ENCODE measurements at places on chromosomes 13 and 19.
A peak's percentile ranks its signal among the peaks of the same experiment; 100 is the strongest.

- DNase-seq = no peak
These were observed 4.4 kb downstream of the GPR4 start for GRCh38 chr19:45597425-45598111.

GRCh38 chr19:2887391-2887914 is 13.3 kb upstream of the ZNF57 start:
- peak; percentile 13 for DNase-seq

DNA sequence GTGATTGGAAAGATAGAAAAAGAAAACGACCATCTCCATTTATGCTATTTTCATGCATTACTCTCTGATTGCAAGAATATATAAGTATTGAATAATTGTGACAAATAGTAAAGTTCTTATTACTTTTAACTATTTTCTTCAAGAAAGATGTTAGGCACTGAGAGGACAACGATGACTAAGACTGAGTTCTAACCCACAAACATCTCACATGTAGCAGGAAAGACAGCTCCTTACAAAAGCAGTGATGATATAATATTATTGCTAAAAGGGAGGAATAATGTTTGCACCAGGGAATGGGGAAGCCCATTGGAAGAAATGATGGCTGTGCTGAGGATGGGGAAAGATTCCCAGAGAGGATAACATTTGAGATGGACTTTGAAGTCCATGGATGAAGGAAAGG is 22.6 kb downstream of the RXFP2 start:
- no peak for DNase-seq

DNA sequence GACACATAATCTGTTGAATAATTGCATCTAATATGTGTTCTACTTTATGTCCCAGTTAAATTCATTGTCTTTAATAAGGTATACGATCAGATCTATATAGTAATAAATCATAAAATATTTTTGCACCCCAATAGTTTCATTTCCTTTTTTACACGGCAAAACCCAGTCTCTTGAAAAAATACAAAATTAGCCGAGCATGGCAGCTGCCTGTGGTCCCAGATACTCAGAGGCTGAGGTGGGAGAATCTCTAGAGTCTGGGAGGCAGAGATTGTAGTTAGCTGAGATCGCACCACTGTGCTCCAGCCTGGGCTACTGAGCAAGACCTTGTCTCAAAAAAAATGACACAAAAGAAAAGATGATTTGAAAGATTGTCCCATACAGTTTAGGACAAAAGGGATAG is 52.3 kb upstream of the PARP4 start:
- no peak for DNase-seq

DNA sequence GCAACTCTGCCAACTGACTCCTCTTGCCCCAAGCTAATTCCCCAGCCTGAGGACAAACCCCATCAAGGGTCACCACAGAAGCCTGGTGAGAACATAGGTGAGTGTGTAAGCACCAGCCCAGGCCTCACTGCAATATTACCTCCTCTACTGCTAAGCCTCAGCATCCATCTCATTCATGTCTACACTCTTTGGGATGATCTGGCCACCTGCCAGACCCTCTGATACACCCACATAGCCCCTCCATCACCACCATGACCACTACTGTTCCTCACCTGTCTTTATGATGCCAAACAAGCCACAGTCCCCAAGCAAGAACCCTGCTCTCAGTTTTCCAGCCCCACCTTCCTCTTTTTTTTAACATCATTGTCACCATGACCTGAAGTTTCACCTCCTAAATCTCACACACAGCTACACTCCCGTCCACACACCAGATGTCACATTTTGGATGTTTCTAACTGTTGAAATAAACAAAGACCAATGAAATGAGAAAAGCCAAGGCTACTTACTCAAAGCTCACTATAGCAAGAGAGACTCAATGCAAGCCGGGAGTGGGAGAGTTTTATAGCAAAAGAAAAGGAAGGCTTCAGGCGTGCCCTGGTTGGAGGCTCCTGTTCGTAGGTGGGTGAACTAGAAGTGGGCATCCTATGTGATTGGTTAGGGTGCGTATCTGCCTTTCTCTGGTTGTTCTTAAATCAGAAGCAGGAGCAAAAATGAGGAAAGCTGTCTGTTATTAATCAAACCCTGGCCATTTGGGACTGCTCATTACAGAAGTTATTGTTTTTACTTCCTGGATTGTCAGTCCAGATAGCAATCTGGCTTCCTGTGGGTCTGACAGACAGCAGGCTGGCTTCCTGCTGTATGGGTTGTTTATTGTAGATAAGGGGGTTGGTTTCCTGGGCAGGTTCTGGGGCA is 2.0 kb downstream of the ZNF792 start:
- no peak for DNase-seq

GRCh38 chr19:22627526-22627925 is 6.6 kb upstream of the ZNF492 start:
- no peak for DNase-seq

DNA sequence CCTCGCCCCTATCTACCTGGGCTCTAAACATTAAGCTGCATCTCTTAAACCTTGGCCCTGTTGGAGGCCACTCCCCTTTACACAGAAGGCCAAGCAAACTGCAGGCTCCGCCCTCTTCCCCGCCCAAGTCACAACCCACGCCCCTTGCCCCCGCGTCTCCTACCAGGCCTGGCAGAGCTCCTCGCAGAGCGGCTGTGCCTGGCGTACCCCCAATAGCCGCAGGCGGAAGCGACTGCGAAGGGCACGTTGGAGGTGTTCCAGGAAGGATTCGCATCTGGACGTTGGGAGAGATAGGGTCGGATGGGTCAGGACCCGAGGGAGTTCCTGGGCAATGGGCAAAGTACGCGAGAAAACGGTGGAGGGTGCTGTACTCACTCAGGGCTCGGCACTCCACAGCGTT is 5.9 kb downstream of the RTBDN start:
- no peak for DNase-seq

All from C1 segment of cervical spinal cord (tissue), 14 donors.